IMR-90 (cell line): ENCODE measurements at places on chromosomes 7 and 10.

DNA sequence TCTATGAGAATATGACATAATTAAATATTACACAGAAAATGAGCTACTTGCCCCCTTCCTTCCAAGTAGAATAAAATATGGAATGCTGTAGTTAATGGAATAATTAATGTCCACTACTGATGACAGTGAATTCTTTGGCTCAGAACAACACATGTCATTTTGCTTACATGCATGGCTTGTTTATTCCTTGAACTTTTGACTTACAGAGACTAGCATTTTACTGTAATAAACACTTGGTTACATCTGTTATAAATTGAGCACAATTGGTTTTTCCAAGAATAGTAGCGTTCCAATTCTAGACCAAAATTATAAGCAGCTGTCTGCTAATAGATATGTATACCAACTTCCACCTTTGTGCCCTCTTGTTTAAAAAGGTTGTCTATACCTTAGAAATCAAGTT, 286.7 kb downstream of the OTUD1 start:
- DNase-seq: no peak

DNA sequence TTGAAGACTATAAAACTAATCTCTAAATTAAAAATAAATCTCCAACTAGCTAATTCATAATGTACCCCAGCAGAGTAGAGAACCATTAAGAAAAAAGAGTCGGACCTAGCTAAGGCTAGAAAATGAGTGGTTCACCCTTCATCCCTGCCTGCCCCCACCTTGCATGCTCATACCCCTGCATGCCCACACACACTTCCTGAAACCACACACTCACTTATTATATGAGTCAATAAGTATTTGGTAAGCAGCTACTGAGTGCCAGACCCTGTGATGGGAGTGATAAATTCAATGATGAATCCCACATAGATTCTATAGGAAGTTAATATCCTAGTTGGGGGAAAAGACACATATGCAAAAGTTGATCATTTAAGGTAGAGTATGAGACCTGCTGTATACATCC, 152.9 kb upstream of the INHBA start:
- peak; percentile 43 for DNase-seq

DNA sequence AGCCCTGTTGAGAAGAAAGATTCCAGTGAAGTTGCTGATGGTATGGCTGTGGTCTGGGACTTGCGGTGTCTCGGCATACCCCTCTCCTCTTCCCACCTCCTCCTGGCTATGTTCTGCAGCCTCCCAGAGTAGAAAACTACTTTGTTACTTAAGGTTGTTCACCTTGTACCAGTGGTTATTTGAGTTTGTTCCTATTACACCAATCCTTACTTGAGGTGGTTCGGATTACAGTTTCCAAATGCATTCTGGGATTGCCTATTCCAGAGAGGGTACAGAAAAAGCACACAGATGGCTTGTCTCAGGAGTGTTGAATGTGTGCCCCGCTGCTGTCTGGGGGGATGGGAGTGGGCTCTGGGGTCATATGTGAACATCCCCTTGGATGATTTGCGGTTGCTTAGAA, 6.8 kb upstream of the ZNF783 start:
- DNase-seq: no peak

DNA sequence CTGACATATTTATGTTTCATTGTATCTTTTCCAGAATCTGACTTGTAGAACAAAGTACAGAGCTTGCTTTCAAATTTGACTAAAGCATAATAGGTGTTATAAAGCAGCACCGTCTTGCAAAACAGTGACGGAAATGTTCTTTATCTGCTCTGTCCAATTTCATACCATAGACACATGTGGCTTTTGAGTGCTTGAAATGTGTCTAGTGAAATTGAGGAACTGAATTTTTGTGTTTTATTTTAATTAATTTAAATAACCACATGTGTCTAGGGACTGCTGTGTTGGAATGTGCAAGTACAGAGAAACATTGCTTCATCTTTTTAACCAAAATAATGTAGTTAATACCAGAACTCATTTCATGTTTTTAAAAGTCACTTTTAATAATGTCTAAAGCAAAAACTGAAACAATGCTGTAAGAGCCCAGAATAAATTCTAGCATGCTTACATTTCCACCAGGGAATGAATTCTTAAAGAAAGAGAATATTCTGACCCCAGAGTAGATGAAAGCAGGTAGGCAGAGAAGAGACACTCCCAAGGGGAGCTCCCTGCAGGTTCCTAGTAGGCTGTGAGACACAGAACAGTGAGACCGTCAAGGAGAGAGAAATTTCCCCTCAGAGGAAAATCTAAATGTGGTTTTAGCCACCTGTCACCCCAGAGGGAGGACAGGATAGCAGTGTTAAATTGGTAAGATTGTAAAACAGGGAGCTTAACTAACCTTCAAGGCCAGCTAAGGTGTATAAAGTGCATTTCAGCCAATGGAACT, 175.3 kb upstream of the KMT2E start:
- DNase-seq: no peak

GRCh38 chr7:130152493-130153210, 52.6 kb downstream of the TMEM209 start:
- DNase-seq: peak; percentile 17

- no peak for DNase-seq
Measured at GRCh38 chr7:21011153-21011552, 224.5 kb upstream of the SP8 start.

DNA sequence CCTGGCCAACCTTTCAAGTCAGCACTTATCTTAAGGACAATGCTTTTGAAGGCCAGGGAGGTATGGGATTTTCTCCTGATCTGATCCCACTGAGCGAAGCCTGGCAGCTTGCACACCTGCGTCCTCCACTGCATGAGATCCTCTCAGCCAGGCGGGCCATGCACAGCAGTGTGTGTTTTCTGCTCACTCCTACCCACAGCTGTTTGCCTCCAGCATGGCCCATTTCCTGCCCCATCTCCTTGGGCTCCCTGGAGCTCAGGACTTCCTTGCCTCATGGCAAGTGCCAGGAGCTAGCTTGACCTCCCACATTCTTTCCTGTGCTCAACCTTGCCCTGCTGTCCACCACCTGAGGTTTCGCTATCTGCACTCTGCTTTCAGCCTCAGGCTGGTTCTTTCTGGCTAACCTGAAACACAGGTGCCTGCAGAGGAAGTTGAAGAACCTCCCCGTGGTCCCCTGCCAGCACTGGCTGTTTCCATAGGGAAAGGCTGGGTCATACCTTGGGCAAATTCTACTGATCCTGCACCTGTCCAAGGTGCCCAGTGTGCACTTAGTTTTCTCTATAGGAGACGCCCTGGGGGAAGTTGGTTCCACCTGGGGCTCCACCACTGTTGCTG, 43.9 kb upstream of the EEPD1 start:
- no peak for DNase-seq

DNA sequence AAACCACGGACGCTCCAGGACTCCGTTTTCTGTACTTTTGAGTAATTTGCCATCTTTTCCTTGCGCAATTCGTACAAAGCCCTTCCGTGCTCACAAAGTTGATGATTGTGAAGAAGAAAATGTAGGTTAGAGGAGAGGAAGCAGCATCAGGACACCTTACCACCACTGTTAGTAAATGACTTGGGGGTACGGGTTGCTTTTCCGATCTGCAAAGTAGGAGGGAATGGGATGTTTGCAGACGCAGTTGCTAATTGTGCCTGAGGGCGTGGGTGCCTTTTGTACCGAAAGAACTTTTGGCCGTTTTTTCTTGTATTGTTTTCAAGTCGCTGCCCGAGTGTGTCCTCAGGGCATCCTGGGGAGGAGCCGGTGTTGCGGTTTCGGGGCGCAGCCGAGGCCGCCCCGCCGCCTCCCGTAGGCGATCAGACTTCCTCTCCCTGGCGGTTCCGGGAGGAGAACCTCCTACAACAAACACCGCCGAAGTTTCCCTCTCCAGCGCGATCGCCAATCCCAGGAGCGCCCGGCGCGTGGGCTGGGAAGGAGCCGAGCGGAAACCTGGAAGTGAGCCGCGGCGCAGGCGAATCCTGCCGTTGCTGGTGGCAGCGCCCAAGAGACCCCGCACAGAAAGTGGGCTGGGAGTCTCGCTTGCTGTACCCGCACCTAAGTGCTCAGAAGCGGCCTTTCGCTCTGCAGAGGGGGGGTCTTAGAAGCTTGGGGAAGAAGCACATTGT, 1.0 kb downstream of the PRR15 start:
- peak; percentile 2 for DNase-seq

DNA sequence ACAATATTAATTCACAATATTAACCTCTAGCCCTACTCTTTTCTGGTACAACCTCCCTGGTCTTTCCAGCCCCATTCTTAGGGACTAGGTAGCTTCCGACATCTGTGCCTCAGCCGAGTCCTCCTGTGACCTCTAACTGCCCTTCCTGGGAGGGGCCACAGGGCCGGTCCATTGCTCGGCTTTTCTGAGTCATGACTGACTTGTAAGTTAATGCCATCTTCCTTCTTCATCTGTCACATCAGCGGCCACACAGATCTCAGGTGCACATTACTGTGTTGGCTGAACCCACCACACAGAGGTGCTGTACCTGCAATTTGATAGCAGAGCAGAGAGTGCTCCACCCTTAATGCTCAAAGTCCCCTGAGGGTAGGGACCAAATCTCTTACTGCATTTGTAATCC, 4.1 kb upstream of the CPA4 start:
- no peak for DNase-seq

GRCh38 chr7:141636053-141636452, 65.9 kb downstream of the DENND11 start:
- peak; percentile 5 for DNase-seq

DNA sequence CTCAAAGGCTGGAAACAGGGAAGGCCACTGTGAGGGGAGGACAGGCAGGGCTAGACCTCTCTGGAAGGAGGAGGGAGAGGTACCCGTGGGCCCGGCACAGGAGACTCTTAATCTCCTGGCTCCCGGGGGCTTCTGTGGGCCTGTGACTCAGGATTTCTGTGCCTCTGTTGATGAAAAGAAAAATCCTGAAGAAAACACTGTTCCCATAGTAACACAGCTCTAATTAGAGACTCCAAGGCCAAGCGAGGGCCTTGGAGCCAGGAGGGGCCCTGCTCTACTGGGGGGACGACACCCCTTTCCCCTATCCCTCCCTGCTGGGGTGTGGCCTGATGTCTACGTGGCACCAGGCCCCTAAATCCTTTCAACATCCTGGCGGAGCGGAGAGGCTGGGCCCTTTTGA, 174.1 kb upstream of the TNRC18 start:
- no peak for DNase-seq

DNA sequence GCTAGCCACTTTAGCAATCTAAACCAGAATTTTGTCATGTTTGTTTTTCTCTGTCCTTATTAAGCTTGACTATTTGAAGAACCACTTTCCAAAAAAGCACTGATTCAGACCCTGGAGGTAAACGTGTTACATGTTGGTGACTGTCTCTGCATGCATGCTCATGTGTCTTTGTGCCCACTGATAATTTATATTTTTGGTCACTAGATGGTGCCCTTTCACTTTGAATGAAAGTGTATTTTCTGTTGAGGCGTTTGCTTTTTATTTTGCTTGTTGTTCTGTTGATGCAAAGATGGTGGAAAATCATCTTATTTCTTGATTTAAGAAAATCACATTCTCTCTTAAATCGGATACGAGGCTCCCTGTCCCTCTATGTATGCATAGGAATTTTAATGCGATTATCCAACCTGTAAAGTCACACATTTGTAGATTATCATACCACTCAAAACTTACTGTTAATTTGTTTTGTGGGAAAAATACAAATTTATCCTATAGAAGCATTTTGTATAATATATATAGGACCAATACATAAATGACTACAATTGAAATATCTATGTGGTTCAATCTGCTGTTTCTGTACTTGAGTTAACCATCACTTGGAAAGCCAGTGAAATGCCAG, 269.3 kb downstream of the BICC1 start:
- DNase-seq: peak; percentile 49

DNA sequence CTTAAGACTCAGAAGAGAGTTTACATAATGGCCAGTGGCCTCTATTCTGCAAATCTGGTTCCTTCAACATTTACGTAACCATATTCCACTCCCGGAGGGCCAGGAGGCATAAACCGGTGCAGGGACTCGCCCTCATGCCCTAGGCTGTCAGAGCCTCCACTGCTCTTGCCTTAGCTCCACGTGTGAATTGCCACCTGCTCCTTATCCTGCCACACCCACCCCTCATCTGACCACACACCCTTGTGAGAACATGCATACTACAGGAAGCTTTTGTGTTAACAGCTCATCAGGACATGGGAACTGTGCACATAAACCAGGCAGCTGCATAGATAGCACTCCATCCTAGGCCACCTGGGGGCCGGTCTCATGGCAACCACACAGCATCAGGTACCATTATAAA, 146.7 kb upstream of the PFKP start:
- no peak for DNase-seq

DNA sequence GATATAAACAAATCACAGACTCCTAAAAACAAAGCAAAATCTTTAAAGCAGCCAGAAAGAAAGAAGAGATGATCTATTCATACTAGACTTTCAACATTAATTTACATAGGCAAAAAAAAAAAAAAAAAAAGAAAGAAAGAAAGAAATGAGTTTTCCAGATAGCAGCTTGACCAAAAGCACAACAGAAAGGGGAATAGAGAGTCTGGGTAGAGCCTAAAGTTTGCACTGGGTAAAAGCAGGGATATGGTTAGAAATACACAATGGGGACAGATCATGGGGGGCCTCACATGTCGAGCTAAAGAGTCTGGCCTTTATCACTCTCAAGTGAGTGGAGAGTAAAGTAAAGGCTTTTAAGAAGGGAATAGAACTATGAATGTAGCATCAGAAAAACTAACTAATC, 169.8 kb downstream of the SGMS1 start:
- DNase-seq: no peak

GRCh38 chr10:69577268-69578232, 4.3 kb upstream of the NEUROG3 start:
- no peak for DNase-seq

- no peak for DNase-seq
Measured at GRCh38 chr10:127033216-127034033, 128.2 kb downstream of the DOCK1 start.

DNA sequence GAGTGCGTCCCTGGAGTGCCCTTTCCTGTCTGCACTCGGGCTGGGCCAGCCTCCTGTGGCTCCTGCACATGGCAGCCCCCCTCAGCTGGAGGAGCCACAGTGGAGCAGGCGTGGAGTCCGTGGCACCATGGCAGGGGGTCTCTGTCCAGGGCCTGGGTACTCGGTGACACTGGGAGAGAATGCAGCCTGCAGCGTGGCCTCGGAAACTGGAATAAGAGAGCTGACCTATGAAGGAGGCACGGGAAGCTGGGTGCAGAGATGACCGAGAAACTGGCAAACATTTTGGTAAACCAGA, 25.8 kb upstream of the WDFY4 start:
- DNase-seq: no peak

- DNase-seq: peak; percentile 17
Measured at GRCh38 chr7:12719981-12720865, 32.8 kb downstream of the ARL4A start.

DNA sequence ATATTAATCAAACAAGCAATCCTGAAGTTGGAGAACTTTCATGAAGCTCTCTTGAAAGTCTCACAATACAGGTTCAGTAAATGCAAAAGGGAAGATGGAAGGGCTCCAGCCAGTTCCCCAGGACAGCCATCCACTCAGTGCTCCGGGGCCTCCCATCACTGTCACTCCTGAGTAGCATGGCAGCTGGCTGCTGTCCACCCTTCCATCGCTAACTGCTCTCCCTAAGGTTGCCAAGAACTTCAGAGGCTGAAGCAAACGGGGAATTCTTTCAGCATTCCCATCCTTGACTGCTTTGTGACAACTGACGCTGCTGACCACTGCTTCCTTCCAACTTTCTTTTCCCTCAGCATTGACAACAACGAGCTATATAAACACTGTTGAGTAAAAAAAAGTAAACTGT, 69.1 kb downstream of the VPS41 start:
- DNase-seq: peak; percentile 36

GRCh38 chr10:35096312-35096711, 6.2 kb upstream of the CUL2 start:
- DNase-seq: no peak

GRCh38 chr10:127968659-127969058, 61.8 kb downstream of the PTPRE start:
- DNase-seq: no peak
